ENCODE measurements at places on chromosomes 4 and X. TPM values are rescaled to one million over a fixed set of nuclear protein-coding genes. Genes with fewer than 3 reads are reported as not detected.

GPR119 gene
- polyA plus RNA-seq = not detected

SERPINA7 gene
- polyA plus RNA-seq = not detected

FNIP2 gene
- polyA plus RNA-seq = 0.04 TPM

MAGEE2 gene
- polyA plus RNA-seq = not detected

MAGEA9B gene
- polyA plus RNA-seq = not detected

DAPP1 gene
- 67.2 TPM for polyA plus RNA-seq

PDHA1 gene
- polyA plus RNA-seq = 370 TPM

NKRF gene
- polyA plus RNA-seq = 9.0 TPM
